ENCODE measurements at places on chromosomes 6 and 20. TPM values are rescaled to one million over a fixed set of nuclear protein-coding genes. Genes with fewer than 3 reads are reported as not detected.
A peak's percentile ranks its signal among the peaks of the same experiment; 100 is the strongest.

DNA sequence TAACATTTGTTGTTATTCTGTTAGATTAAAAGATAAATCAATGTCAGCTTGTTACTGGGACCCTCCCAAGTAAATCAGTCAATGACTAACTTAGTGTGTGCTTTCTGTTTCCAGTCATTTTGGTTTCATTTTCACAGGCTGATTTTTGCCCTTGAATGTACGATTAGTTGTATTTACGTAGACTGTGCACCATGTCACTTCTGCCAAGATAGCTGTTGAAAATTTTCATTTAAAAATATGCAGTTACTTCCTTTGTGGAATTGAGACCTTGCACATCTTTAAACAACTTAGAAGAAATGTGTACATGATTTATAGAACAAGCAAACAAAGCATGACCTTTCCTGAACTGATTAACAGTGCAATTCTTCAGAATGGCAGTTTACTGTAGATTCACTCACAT is 944.8 kb upstream of the CITED2 start:
- H3K4me3 ChIP-seq = no peak overlapping the region
- H3K4me1 ChIP-seq = no peaks in the 10 kb centered on the region
- H3K27me3 ChIP-seq = no peaks in the 10 kb centered on the region

- no peaks in the 10 kb centered on the region for H3K27me3 ChIP-seq
- DNase-seq = no peak
- H3K27ac ChIP-seq = peak overlapping the region; percentile 59
- H3K4me1 ChIP-seq = peaks cover 43% of the 10 kb centered on the region
These were observed 27.8 kb downstream of the CASS4 start for GRCh38 chr20:56439771-56440291.

GRCh38 chr6:163640641-163641040 is 226.1 kb downstream of the QKI start:
- no peak for DNase-seq
- H3K36me3 ChIP-seq = no peaks in the 10 kb centered on the region
- no peak overlapping the region for H3K4me3 ChIP-seq

- H3K27me3 ChIP-seq = no peaks in the 10 kb centered on the region
- H3K36me3 ChIP-seq = no peaks in the 10 kb centered on the region
- DNase-seq = no peak
- peak overlapping the region; percentile 46 for H3K4me3 ChIP-seq
- H3K4me1 ChIP-seq = no peaks in the 10 kb centered on the region
These were observed 512.7 kb upstream of the ZNF337 start for GRCh38 chr20:26209171-26209941.

DNA sequence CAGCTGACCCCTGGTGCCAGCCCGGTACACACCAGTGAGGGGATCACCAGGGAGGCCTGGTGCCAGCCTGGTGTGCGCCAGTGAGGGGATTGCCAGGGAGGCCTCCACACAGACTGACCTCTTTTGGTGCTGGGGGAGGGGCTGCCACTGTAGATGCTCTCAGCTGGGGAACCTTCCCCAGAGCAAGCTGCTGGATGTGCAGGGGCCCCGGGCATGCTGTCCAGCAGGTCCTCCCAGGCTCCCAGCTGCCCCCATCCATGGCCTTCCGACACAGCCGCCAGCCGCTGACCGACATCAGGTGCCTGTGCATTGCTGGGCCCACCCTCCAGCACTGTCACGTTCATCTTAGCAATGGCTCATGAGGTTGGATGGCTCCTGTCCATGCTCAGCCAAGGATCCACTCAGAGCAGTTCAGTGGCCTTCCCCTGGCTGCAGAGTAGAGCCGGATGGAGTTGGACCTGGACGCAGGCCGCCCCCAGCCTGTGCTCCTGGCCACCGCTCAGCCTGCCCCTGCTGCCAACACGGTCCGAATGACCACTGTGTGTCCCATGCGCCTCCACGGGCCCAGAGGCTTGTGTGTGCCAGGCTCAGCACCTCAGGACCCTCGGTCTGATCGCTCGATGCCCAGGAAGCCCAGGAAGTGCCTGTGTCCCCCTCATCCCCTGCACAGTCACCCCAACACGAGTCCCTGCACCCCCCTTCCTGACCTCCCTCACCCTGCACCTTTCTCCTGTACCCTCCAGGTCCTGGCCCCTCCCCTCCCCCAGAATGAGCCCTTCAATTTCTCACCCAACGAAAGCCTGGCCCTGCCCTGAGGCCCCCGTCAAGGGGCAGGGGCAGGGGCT is 95.7 kb downstream of the YTHDF1 start:
- no peak overlapping the region for H3K27ac ChIP-seq
- peaks cover 3% of the 10 kb centered on the region for H3K27me3 ChIP-seq
- no peak for DNase-seq
- no peaks in the 10 kb centered on the region for H3K36me3 ChIP-seq
- H3K4me1 ChIP-seq = no peaks in the 10 kb centered on the region
- no peak overlapping the region for H3K4me3 ChIP-seq

- no peak overlapping the region for H3K4me3 ChIP-seq
- H3K27ac ChIP-seq = no peak overlapping the region
- DNase-seq = no peak
- no peaks in the 10 kb centered on the region for H3K27me3 ChIP-seq
- no peaks in the 10 kb centered on the region for H3K36me3 ChIP-seq
- H3K4me1 ChIP-seq = no peaks in the 10 kb centered on the region
These were observed 546.3 kb upstream of the CITED2 start for GRCh38 chr6:139920776-139921100.

DNA sequence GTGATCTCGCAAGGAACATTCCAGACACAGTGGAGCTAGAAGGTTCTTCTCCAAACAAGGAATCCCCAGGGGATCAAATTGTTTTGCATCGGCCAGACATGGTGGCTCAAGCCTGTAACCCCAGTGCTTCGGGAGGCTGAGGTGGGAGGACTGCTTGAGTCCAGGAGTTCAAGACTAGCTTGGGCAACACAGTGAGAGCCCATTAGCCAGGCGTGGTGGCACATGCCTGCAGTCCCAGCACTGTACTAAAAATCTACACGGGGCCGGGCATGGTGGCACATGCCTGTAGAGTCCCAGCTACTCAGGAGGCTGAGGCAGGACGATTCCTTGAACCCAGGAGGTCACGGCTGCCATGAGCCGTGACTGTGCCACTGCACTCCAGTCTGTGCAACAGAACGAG is 15.3 kb downstream of the GMEB2 start:
- no peaks in the 10 kb centered on the region for H3K27me3 ChIP-seq
- no peaks in the 10 kb centered on the region for H3K36me3 ChIP-seq
- no peak for DNase-seq

GRCh38 chr20:62914970-62915457 is 11.3 kb downstream of the DIDO1 start:
- H3K4me3 ChIP-seq = no peak overlapping the region
- peaks cover 34% of the 10 kb centered on the region for H3K36me3 ChIP-seq
- peaks cover 55% of the 10 kb centered on the region for H3K4me1 ChIP-seq
- no peak for DNase-seq

DNA sequence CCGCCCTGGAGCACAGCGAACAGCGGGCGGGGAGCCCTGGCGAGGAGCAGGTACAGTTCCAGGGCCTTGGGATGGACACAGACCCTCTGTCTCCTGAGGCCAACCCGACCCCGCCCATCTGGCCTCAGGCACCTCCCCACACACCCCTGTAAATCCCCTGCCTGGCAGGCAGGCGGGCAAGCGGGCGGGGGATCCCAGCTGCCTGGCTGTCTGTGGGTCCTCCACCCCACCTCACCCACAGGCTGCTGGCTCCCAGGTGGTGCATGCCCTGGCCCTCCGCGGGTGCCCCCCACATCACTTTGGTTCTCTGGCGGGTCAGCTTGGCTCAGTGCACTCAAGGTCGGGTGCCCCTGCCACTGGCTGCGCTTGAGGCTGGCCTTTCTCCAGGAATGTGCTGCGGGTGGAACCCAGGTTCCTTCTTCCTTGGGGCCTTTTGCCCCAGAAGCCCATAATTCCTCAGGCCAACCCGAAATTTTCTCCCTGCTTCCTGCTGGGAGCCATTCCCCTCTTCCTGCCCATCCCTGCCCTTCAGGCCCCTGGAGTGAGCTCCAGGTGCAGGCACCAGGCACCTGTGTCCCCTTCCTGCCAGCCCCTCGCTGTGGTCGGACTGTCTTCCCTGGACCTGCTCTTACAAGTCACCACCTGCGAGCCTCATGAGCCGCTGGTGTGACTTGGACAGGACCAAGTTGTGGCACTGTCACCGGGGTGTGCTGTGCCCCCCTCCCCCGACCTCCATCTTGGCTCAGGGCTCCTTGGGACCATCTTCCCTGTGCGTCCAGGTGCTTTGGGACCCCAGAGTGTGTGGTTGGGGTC is 5.3 kb upstream of the TNFRSF6B start:
- no peak for DNase-seq
- no peak overlapping the region for H3K4me3 ChIP-seq
- H3K4me1 ChIP-seq = peaks cover 23% of the 10 kb centered on the region
- no peak overlapping the region for H3K27ac ChIP-seq

- H3K27me3 ChIP-seq = no peaks in the 10 kb centered on the region
- no peak overlapping the region for H3K27ac ChIP-seq
- DNase-seq = no peak
- H3K36me3 ChIP-seq = no peaks in the 10 kb centered on the region
These were observed 132.1 kb upstream of the FOXQ1 start for GRCh38 chr6:1179571-1180459.

DNA sequence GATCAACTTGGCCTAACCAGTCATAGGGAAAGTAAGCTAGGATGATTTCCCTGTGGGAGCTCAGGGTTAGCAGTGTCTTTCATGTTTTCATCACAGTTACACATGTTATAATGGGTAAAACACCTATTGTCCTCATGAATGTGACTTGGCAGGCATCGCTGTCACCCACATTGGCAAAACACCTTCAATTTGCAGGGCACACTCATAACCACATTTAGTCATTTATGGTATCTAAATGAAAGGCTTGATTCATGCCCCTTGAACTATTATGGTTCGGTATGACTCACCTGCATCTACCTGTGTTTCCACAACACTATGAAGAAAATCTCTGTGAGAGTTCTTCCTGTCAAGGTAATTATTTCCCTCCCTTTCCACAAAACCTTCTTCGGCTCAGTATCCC is 49.2 kb downstream of the FRK start:
- no peaks in the 10 kb centered on the region for H3K27me3 ChIP-seq
- DNase-seq = no peak
- H3K27ac ChIP-seq = no peak overlapping the region
- no peaks in the 10 kb centered on the region for H3K4me1 ChIP-seq

DNA sequence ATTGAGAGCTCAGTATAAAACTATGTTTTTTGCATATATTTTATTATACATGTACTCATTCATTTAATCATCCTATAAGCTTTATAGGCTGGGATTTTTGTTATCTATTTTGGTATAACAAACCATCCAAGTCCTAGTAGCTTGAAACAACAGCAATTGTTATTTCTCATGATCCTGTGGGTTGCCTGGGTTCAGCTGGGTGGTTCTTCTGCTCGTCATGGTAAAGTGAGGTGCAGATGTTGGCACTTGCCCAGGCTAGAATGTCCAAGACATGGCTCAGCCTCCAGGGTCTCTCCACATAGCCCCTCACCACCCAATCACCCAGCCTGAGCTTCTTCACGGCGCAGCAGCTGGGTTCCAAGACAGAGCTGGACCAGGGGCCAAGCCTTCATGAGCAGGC is 20.8 kb upstream of the TM9SF4 start:
- DNase-seq = no peak
- H3K27ac ChIP-seq = no peak overlapping the region
- H3K36me3 ChIP-seq = no peaks in the 10 kb centered on the region
- no peaks in the 10 kb centered on the region for H3K4me1 ChIP-seq
- no peak overlapping the region for H3K4me3 ChIP-seq
- H3K27me3 ChIP-seq = no peaks in the 10 kb centered on the region

DNA sequence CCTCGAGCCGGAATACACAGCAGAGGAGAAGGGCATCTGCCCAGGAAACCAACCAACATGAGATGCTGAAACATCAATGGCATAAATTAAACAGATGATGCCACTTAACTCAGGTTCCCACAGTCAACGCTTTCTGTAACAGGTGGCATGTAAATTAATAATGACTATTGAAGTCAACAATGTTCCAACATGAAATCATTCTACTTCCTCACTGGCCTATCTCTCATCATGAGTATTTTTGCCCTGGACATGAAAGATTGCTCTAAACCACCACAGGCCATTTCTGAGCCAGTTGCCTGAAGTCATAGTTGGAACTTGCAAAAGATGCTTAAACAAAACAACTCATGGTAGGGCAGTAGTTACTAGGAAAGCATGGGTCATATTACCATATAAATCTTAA is 397.9 kb upstream of the JARID2 start:
- no peaks in the 10 kb centered on the region for H3K4me1 ChIP-seq
- H3K4me3 ChIP-seq = no peak overlapping the region
- no peaks in the 10 kb centered on the region for H3K27me3 ChIP-seq
- no peaks in the 10 kb centered on the region for H3K36me3 ChIP-seq
- DNase-seq = no peak
- no peak overlapping the region for H3K27ac ChIP-seq

GRCh38 chr6:124683507-124683906 is 278.7 kb upstream of the RNF217 start:
- no peaks in the 10 kb centered on the region for H3K36me3 ChIP-seq
- H3K27ac ChIP-seq = no peak overlapping the region
- no peaks in the 10 kb centered on the region for H3K4me1 ChIP-seq
- no peak for DNase-seq

GRCh38 chr6:100879317-100879716 is 1.8 kb downstream of the ASCC3 start:
- peaks cover 24% of the 10 kb centered on the region for H3K4me1 ChIP-seq
- DNase-seq = no peak
- H3K36me3 ChIP-seq = no peaks in the 10 kb centered on the region
- no peak overlapping the region for H3K27ac ChIP-seq

DNA sequence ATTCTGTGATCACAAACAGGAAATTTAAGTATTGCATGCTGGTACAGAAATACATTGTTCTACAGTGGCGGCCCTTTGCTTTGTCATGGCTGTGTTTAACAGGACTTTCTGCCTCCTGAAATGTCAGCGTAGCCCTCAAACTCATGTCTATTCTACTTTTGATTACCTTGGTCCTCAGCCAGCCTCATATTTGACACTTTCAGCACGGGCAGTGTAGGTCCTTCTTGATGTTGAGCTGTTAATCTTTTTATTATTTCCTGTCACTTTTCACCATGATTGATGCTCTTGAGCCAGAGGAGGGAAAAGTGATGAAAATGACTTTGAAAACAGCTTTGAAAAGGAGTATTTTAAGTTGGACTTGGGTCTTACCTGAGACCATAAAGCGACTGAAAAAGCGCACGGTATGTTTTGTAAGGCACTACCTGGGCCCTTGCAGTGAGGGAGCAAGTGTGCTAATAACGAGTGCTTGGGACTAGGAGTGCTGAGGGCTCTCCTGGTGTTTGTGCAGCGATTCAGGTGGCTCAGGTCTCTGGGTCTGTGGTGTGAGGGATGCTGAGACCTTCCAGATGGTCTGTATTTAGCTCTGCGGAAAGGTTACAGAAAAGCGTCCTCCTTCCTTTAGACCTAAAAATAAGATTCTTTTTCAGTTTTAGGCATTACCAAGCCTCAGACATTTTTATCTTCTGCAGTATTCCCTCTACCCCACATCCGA is 45.2 kb upstream of the RREB1 start:
- DNase-seq = no peak
- no peak overlapping the region for H3K4me3 ChIP-seq
- H3K36me3 ChIP-seq = no peaks in the 10 kb centered on the region
- H3K27ac ChIP-seq = no peak overlapping the region

- H3K27me3 ChIP-seq = no peaks in the 10 kb centered on the region
- H3K36me3 ChIP-seq = no peaks in the 10 kb centered on the region
- no peak overlapping the region for H3K4me3 ChIP-seq
- no peak overlapping the region for H3K27ac ChIP-seq
- no peaks in the 10 kb centered on the region for H3K4me1 ChIP-seq
These were observed 160.5 kb downstream of the TTLL2 start for GRCh38 chr6:167485186-167485978.

BPIFB2 gene
- not detected for total RNA-seq

AIF1 gene
- 71.0 TPM for total RNA-seq

IL17F gene
- 0.48 TPM for total RNA-seq

SAMHD1 gene
- 271 TPM for total RNA-seq

DSP gene
- 0.02 TPM for total RNA-seq

THBD gene
- 0.65 TPM for total RNA-seq
